ENCODE measurements at places on chromosomes 3 and 15.

GRCh38 chr3:47227678-47228077 lies 54.9 kb downstream of the KIF9 start:
- DNase-seq: no peak

DNA sequence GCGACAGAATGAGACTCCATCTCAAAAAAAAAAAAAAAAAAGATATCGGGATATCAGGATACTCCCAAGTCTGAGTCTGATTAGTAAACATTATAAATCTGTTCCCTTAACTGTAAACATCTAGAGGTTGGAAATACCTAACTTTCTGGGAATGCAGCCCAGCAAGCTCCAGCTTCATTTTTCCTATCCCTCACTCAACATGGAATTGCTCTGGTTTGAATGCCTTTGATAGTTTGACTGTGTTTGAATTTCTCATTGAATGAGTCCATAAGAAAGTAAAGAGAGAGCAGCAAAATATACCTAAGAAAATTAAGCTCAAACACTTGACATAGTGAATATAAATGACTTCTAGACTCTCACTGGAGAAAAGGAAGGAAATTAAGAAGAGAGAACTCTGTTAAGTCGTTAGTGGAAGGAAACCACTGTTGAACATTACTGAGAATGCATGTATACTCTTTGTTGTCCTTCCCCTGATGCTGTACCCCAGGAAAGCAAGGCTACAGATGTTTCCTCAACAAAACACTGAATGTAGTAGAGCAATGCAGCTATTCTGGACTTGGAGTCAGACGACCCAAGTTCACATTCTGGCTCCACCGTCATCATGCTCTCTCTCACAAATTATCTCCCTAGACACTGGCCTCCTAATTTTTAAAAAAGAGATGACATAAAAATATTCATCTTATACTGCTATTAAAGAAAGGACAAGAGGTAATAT lies 62.4 kb downstream of the CD200 start:
- DNase-seq: no peak

DNA sequence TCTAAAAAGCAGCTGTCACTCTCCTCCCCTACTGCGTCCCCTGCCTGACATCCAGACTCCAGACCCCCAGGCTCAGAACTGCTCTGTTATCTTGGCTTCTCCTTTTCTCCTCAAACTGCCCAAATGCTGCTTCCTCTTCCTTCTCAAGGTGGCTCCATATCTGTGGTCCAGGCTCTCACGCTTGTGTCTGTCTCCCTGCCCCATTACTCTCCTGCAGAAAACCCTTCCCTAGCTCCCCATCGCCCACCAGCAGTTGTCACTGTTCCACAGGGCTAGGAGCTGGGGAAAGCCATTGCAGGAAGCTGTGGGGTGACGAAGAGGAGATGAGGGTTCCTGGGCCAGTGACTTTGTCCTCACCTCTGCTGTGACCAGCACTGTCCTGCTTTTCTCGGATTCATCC lies 30.7 kb upstream of the CGNL1 start:
- peak; percentile 22 for DNase-seq

DNA sequence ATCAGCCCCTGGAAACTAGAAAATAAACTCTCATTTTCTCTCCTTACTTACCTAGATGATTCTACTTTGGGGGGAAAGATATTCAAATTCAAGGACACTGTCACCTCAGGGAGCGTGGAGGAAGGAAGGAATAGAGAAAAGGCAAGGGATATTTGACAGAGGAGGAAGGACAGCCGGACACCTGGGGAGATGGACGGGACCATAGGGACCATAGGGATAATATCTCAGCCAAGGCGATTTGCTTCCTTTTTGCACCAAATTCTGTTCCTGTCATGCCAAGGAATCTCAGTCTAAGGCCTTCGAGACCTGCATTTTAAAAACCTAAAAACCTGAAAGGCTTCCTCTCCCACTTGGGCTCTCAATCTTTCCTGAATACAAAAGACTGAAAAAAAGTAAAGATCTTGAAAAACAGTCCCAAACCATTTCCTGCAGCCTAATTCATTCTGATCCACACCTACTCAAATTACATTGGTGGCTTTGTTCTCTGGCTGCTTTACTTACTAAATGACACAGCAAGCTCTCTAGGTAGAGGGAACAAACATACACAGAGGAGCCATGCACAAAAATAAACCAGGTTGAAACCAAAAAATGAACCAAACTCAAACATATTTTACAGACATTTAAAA lies 73.9 kb upstream of the SLC24A5 start:
- no peak for DNase-seq

DNA sequence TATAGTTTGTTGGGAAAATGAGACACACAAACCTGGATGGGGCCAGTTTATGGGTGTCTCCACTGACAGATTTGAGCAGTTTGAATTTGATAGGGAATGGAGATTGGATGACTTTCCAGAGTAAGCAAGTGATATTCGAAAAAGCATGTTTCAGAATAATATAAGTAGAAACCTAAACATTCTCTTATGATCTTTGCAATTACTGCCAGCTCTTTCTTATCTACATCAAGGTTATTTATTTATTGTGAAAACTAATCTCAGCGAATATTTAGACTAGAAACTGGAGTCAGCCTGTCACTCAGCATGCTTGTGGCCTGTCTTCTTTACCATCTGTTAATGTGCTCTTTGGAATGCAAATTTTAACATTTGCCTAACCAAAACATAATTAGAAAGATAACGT lies 57.8 kb upstream of the SPPL2A start:
- DNase-seq: no peak

GRCh38 chr3:170867143-170867937 lies 2.7 kb downstream of the RPL22L1 start:
- DNase-seq: no peak
